ENCODE measurements at places on chromosomes 5 and 9. TPM values are rescaled to one million over a fixed set of nuclear protein-coding genes. Genes with fewer than 3 reads are reported as not detected.

The SHOC1 gene
- total RNA-seq = not detected

GRCh38 chr5:102888483-102888882 lies 133.4 kb downstream of the PAM start:
- no peak for DNase-seq

GRCh38 chr5:78534905-78535200 lies 113.7 kb downstream of the LHFPL2 start:
- no peak for DNase-seq

GRCh38 chr9:129732100-129732499 lies 20.7 kb downstream of the PTGES start:
- no peak for DNase-seq
